ENCODE measurements at places on chromosomes 12 and 14.

DNA sequence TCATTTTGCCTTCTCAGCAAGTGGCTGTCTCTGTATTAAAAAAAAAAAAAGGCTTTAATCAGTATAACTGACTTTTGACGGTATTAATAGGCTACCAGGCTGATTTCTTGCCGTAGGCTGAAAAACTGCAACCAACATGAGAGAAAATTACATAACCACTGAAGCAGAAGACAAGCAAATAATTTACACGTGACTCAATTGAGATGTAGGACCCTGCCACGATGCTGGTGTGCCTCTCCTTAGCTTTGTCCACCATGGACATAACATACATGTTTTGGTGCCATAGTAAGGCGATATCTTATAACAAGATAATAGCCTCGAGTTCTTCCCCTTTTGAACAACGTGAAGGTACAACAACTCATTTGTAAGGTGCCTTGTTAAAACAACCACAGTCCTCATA, 88.7 kb upstream of the GRIP1 start:
- H3K36me3 ChIP-seq = peaks cover 25% of the 10 kb centered on the region
- peak overlapping the region; percentile 67 for H3K27ac ChIP-seq

DNA sequence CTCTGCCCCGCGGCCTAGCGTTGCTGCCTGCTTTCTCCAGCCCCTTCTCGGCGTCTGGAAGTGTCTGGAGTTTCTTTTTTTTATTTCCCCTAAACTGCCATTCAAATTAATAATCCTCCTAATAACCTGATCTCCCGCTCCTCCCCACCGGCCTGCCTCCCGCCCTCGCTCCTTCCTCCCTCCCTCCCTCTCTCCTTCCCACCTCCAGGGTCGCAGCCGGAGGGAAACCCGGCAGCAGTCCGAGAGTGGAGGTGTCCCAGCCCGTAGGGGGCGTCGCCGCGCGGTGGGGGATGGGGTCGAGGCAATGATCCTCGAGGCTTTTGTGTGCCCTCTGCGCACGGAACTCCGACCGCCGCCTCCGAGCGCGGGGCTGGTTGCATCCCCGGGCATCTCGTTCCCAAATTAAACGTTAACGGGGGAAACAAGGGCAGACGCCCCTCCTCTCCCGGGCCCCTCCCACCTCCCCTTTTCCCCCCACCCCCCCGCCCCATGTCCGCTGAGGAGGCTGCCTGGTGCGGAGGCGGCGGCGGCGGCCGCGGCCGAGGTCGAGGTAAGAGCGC, 1.0 kb upstream of the SOCS2 start:
- peak; percentile 84 for DNase-seq
- H3K36me3 ChIP-seq = peaks cover 34% of the 10 kb centered on the region
- peaks cover 29% of the 10 kb centered on the region for H3K4me1 ChIP-seq

GRCh38 chr12:53677800-53678148, 1.9 kb upstream of the ATP5MC2 start:
- no peak overlapping the region for H3K27ac ChIP-seq
- peak overlapping the region; percentile 35 for H3K4me3 ChIP-seq
- peaks cover 9% of the 10 kb centered on the region for H3K36me3 ChIP-seq
- no peak for DNase-seq
- peaks cover 17% of the 10 kb centered on the region for H3K4me1 ChIP-seq

- no peaks in the 10 kb centered on the region for H3K27me3 ChIP-seq
- no peak for DNase-seq
- no peak overlapping the region for H3K27ac ChIP-seq
- H3K4me1 ChIP-seq = peaks cover 4% of the 10 kb centered on the region
- H3K36me3 ChIP-seq = no peaks in the 10 kb centered on the region
- no peak overlapping the region for H3K4me3 ChIP-seq
Measured at GRCh38 chr12:110750784-110751461, 8.2 kb upstream of the PPP1CC start.

- no peak overlapping the region for H3K4me3 ChIP-seq
- H3K4me1 ChIP-seq = peaks cover 8% of the 10 kb centered on the region
- H3K36me3 ChIP-seq = peaks cover 17% of the 10 kb centered on the region
- DNase-seq = peak; percentile 81
Measured at GRCh38 chr14:75654127-75654732, 6.4 kb downstream of the ERG28 start.

DNA sequence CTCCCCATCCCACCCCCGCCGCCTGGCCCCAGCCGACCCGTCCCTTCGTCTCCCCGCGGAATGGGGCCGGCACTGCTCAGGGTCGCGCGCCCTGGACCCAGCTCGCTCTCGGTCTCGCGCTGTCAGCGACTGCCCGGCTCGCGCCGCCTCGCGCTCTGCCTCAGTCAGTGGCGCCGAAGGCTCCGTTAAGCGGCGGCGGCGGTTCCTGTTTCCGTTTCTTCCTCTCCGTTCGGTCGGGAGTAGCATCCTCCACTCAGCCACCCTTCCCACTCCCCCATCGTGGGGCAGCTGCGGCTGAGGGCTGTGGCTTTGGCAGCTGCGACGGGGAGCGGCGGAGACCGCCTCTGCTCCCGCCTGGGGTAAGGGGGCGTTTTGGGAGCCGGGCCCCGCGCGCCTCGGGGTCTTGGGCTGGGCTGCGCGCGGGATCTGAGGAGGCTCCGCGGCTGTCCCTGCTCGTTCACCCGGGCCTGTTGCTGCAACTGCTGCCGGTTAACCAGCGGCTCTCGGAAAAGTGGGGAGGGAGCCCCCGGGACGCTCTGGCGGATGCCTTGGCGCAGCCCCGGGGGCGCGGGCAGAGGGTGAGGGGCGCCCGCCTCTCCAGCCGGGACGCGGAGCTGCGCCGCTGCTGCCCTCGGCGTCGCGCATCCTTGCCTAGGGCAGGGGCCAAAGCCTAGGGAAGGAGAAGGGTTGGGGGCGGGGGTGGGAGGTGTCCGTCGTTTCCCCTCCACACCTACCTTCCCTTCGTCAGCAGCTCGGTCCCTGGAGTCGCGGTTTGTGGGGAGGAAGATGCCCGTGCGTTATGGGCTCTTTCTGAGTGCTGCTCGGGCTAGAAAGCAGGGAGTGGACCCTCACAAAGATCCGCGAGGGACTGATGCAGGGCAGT, 567 bp downstream of the FUT8 start:
- H3K4me1 ChIP-seq = peaks cover 38% of the 10 kb centered on the region
- H3K27me3 ChIP-seq = no peaks in the 10 kb centered on the region
- peak overlapping the region; percentile 97 for H3K4me3 ChIP-seq
- H3K36me3 ChIP-seq = peaks cover 13% of the 10 kb centered on the region
- H3K27ac ChIP-seq = peak overlapping the region; percentile 94

- no peak overlapping the region for H3K4me3 ChIP-seq
- H3K36me3 ChIP-seq = no peaks in the 10 kb centered on the region
- DNase-seq = no peak
- H3K27me3 ChIP-seq = peaks cover 6% of the 10 kb centered on the region
- H3K27ac ChIP-seq = no peak overlapping the region
Measured at GRCh38 chr14:55446127-55446736, 5.8 kb upstream of the TBPL2 start.

DNA sequence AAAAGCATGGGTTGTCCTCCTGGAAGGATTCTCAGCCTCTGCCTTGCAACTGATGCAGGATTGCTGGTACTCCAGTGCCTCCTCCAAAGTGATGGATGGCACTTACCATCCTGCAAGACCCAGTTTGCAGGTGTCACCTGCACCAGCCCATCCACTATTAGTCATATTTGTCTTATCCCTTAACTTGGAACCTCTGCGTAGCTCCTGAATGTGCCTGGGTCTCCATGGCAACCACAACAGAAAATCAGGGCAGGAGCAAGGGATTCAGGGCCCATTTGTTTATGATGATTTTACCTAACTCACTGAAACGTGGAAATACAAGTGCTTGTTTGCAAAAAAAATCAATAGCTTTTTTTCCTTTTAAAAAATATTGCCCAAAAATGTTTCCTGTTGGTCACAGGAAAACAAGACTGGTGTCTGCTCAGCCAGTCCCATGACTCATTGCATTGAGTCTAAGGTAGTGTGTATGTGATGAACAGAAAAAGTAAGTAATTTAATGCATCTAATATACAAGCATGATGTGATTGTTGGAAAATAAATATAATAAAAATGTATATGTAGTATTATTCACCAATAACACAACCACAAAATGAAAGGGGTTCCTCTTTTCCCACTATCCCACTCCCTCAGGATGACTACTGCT, 1196.3 kb upstream of the TMEM132C start:
- H3K4me3 ChIP-seq = no peak overlapping the region
- H3K27ac ChIP-seq = no peak overlapping the region
- peaks cover 8% of the 10 kb centered on the region for H3K27me3 ChIP-seq

GRCh38 chr12:26471560-26471959, 276.2 kb downstream of the SSPN start:
- H3K27ac ChIP-seq = no peak overlapping the region
- no peaks in the 10 kb centered on the region for H3K27me3 ChIP-seq

- peaks cover 47% of the 10 kb centered on the region for H3K4me1 ChIP-seq
- no peaks in the 10 kb centered on the region for H3K27me3 ChIP-seq
- no peak overlapping the region for H3K4me3 ChIP-seq
- no peak for DNase-seq
Measured at GRCh38 chr14:80926397-80927082, 15.0 kb downstream of the CEP128 start.

DNA sequence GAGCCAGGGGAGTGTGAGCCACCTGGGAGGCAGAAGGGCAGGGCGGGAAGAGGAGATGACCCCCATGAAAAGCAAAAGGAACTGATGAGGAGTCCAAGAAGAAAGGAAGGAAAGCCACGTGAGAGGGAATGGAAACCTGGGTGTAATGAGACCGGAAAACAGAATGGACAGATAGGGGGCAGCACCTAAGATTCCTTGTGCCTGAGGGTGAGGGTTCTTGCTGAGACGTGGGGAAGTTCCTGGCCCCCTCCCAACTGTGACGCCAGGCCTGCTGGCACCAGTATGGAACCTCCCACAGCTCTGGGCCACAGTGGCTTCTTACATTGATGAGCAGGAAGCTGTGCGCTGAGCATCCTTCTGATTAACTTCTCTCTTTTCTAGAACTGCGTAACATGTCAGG, 30.8 kb downstream of the TTC7B start:
- no peaks in the 10 kb centered on the region for H3K27me3 ChIP-seq
- no peak overlapping the region for H3K4me3 ChIP-seq
- peak; percentile 4 for DNase-seq
- H3K36me3 ChIP-seq = no peaks in the 10 kb centered on the region

- DNase-seq = no peak
- H3K27me3 ChIP-seq = peaks cover 4% of the 10 kb centered on the region
- no peak overlapping the region for H3K4me3 ChIP-seq
- H3K27ac ChIP-seq = no peak overlapping the region
- no peaks in the 10 kb centered on the region for H3K36me3 ChIP-seq
Measured at GRCh38 chr12:131456301-131457027, 254.4 kb upstream of the SFSWAP start.

DNA sequence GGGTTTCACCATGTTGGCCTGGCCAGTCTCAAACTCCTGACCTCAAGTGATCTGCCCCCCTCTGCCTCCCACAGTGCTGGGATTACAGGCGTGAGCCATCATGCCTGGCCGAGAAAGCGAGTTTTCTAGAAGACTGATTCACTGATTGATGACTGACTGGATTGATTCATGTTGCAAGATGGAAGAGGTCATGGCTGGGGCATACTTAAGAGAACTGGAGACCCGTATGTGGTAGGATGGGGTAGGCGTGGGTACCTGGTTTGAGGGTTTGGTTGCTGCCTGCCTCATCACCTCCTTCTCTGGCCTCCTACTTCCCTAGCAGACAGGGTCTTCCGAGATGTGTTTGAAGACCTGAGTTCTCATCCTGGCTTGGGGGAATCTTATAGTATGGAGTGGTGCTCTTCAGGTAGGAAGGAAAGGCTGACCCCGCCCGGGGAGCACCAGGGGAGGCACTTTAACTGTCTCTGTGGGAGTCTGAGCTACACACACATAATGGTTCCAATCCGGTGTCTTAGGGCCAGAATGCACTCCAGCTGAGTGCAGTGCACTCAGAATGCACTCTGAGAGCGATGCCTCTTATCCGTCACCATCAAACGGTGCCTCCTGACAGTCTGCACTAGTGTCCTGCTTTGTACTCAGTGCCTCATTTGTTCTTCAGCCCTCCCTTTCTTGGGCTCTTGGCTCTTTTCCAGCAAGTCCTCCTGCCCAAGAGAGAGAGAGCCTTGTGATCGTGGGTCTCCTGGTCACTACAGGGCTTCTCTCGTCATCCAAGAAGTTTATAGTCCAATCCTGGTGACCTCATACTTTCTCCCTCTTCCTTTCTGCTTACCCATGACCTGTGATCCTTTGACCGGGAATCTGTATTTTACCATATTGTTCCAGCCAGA, 19.7 kb downstream of the PLEKHG3 start:
- no peaks in the 10 kb centered on the region for H3K36me3 ChIP-seq
- peaks cover 25% of the 10 kb centered on the region for H3K4me1 ChIP-seq
- H3K4me3 ChIP-seq = peak overlapping the region; percentile 12
- H3K27ac ChIP-seq = peak overlapping the region; percentile 54
- no peak for DNase-seq

- H3K4me1 ChIP-seq = peaks cover 23% of the 10 kb centered on the region
- H3K4me3 ChIP-seq = no peak overlapping the region
- H3K27me3 ChIP-seq = no peaks in the 10 kb centered on the region
Measured at GRCh38 chr12:6548966-6549683, 6.7 kb downstream of the IFFO1 start.

- H3K4me1 ChIP-seq = peaks cover 8% of the 10 kb centered on the region
- no peaks in the 10 kb centered on the region for H3K36me3 ChIP-seq
- H3K4me3 ChIP-seq = no peak overlapping the region
- H3K27ac ChIP-seq = no peak overlapping the region
Measured at GRCh38 chr12:109545826-109546225, 27.5 kb downstream of the MMAB start.

DNA sequence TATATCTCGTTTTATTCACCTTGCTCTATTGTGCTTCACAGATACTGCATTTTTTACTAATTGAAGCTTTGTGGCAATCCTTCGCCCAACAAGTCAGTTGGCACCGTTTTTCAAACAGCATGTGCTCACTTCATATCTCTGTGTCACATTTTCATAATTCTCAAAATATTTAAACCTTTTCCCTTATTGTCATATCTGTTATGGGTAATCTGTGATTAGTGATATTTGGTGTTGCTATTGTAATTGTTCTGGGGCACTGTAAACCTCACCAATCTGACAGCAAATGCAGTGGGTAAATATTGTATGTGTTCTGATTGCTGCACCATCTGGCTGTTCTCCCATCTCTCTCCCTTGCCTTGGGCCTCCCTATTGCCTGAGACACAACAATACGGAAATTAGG, 191.3 kb downstream of the BTG1 start:
- peaks cover 3% of the 10 kb centered on the region for H3K4me1 ChIP-seq
- DNase-seq = no peak
- no peak overlapping the region for H3K4me3 ChIP-seq
- H3K27ac ChIP-seq = no peak overlapping the region
- H3K36me3 ChIP-seq = peaks cover 8% of the 10 kb centered on the region
- H3K27me3 ChIP-seq = no peaks in the 10 kb centered on the region

DNA sequence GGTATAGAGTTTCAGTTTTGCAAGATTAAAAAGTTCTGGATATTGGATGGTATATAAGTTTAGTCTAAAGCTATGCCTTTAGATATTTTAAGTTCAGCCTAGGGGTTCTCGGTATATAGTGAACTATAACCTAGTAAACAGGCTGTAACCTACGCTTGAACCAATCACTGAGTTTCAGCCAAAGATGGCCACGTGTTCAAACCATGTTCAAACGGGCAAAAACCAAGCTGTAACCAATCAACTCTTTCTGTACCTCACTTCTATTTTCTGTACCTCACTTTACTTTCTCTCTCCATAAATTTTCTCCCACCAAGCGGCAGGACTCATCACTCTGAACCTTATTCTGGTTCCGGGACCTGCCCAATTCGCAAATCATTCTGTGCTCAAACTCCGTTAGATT, 1.4 kb downstream of the TMBIM4 start:
- no peaks in the 10 kb centered on the region for H3K27me3 ChIP-seq
- H3K4me3 ChIP-seq = peak overlapping the region; percentile 96
- no peak for DNase-seq
- peaks cover 49% of the 10 kb centered on the region for H3K36me3 ChIP-seq

All from activated naive CD8-positive, alpha-beta T cell treated with anti-CD3 and anti-CD28 coated beads, Interleukin-2, amount 10 ng/mL, durations not matched to agents 7 days and 5 days (primary cell).